ENCODE measurements at places on chromosomes 1 and 21.

- no peak for DNase-seq
Measured at GRCh38 chr1:117795190-117795589, 134.2 kb downstream of the GDAP2 start.

GRCh38 chr1:15457585-15457984 is 1.1 kb downstream of the CELA2A start:
- DNase-seq, result no peak

DNA sequence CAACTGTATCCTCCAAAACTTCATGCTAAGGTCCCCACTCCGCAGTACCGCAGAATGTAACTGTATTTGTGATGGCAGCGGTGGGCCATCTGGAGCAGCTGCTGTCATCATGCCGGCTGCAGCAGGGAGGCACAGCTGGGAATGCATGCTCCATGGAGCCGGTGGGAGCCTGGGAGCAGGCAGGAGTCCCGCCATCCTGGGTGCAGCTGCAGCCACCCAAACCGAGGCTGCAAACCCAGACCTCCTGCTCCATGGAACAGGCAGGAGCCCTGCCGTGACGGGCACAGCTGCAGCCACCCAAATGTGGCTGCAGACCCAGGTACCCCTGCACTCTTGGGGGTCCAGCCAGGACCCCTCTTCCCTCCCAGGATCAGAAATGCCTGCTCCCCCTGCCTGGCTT is 80.3 kb downstream of the SCMH1 start:
- no peak for DNase-seq

DNA sequence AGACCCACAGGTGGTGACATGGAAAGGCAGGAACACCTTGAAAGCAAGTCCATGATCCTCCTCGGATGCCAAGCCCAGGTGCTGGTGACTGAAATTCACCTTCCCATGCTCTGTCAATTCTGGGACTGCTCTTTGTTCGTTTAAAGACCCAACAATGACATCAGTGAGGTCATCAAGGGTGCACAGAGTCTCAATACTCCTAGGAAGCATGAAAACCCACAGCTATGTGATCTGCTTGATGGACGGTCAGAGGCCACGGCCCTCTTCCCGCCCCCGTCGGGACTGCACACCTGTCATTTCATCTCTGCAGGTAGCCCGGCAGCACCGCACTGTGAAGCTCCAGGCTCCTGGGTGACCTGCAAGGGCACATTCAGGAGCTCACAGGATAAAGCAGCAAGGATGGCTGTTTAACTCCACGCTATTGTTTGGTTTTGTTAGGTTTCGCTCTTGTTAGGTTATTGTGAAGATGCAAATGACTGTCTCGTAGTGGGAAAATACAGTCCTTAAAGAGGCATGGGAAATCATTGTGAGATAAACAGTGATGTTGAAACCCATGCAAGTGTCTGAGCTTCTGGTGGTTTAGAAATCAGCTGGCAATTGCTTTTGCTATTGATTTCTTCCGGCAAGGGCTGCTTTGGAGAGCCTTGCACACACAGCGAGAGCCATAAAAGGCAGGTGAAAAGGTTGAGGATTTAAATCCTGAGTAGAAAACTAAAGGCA is 124.8 kb upstream of the AJAP1 start:
- DNase-seq, result no peak

DNA sequence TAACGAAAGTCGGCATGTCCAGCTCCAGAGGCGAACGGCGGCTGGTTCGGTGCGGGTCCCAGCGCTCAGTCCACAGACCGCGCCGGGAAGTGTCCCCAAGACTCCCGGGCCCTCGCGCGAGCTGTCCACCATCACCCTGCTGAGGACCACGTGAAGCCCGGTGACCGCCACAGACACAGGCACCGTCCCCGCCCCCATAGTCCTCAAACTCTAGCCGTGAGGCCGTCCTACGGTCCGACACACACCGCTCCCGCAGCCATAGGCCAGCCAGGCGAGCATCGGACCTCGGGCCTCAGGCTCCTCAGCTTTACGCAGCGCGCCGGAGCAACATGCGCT is 535 bp downstream of the SETD4 start:
- no peak for DNase-seq

GRCh38 chr1:214295934-214296333 is 15.0 kb downstream of the SMYD2 start:
- no peak for DNase-seq

DNA sequence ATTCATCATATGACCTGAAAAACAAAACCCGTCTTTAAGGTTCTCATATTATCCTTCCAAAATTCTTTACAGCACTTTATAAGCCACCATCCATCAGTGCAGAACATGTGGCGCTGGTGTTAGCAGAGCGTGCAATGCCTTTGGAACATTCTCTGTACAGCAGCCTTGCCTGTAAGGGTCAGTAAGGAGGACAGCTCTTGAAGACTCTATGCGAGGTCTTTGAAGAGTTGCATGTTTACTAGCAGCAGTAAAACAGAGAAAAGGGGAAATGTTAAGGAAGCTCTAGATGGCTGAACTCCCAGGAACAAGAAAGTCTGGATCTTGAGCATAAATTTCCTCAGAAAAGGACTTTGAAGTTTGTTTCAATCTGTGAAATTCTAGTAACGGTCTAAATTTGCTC is 365.6 kb downstream of the DUSP10 start:
- DNase-seq, result no peak

DNA sequence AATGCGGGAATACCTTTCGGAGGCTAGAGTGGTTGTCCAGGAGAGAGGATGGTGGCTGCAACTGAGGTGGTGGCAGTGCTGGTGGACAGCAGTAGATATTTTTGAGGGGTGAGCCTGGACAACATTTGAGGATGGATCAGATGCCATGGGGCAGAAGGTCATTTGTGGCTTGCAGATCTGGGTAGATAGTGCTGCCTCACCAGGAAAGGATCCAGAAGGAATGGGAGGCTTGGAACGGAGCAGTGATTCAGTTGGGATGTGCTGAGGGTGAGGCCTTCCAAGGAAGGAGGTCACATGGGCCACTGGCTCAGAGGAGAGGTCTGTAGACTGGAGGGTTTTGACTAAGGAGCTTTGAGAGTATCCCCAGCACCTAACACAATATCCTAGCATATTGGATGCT is 110.8 kb upstream of the KAZN start:
- DNase-seq, result no peak

DNA sequence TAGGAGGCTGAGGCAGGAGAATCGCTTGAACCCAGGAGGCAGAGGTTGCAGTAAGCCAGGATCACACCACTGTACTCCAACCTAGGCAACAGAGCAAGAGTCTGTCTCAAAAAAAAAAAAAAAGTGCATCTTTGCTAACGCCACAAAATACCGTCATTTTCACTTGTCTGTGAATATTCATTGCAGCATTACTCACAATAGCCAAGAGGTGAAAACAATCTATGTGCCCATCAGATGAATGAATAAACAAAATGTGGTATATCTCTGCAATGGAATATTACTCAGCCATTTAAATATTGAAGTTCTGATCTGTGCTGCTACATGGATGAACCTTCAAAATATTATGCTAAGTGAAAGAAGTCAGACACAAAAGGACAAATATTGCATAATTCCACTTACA is 7.9 kb upstream of the TIAM1 start:
- no peak for DNase-seq

DNA sequence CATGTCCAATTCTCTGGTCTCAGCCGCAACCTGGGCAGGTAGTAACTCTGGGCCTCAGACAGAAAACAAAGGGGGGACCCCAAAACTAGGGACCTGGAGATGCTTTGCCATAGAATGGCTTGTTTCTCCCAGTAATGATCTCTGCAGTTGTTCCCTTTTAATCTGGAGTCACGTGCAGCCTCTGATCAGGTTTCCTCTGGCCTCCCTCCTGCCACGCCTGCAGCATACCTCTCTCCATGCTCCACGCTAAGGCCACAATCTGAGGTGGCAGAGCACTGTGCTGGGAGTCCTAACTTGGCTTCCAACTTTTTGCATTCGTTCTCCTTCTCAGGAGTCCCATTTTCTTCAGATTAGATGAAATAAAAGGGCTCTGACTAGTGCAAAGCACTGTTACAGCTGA is 1.9 kb downstream of the PABPC4 start:
- peak; percentile 19 for DNase-seq

GRCh38 chr1:65704318-65704717 is 88.4 kb upstream of the PDE4B start:
- no peak for DNase-seq

DNA sequence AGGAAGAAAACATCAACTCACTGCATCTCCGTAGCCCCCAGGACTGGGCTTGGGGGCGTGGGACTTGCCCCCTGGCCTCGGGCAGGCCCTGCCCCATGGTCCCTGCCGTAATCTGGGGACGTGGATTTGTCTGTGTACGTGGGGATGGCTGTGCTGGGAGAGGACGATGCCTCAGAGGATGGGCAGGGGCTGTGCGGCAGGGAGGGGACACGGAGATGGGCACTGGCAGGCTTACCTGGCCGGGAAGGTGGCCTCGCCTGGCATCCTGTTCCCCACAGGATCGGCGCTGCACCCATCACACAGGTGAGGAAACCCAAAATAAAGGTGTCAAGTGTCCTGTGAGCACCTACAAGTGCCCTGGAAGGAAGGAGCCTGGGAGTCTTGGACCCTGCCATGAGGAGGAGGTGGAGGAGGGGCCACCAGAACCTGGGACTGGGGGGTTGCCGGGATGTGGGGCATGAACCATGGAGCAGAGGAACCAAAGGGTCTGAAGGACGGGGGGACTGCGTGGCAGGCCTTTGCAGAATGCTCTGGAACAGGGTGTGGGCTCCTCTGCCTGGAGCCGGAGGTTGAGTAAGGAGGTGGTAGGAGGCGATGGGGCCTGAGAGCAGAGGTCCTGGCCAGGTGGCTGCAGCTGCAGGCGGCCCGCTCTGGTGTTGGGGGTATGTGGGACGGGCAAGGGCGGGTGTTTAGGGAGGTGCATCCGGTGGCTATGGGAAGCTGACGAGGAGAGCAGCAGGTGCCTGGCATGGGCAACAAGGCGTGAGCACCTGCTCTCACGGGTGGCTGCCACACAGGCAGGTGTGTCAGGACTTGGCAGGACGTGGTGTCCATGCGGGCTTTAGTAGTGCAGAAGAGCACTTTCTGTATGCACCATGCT is 27.8 kb upstream of the LRRC3 start:
- DNase-seq, result no peak

- no peak for DNase-seq
Measured at GRCh38 chr1:169318536-169319244, 48.9 kb downstream of the NME7 start.

DNA sequence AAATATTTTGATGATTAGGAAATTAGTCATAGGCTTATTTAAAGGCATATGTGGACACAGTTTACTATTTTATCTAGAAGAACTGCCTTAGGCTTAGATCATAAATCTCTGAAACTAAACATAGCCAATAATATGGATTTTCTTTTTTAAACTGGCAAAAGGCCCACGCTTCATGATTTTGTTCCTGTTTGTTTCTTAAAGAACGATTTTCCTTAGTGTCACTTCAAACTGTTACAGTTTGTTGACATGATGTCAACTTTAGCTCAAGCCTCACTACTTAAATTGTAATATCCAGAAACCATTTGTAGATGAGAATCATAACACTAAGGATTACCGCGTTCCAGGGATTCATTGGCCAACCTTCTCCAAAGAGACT is 322.6 kb downstream of the HHIPL2 start:
- no peak for DNase-seq

- no peak for DNase-seq
Measured at GRCh38 chr1:14599800-14600199, 1.3 kb downstream of the KAZN start.

- DNase-seq, result no peak
Measured at GRCh38 chr1:230335861-230336522, 90.1 kb downstream of the PGBD5 start.

- DNase-seq, result no peak
Measured at GRCh38 chr1:19858893-19859292, 23.3 kb upstream of the OTUD3 start.

DNA sequence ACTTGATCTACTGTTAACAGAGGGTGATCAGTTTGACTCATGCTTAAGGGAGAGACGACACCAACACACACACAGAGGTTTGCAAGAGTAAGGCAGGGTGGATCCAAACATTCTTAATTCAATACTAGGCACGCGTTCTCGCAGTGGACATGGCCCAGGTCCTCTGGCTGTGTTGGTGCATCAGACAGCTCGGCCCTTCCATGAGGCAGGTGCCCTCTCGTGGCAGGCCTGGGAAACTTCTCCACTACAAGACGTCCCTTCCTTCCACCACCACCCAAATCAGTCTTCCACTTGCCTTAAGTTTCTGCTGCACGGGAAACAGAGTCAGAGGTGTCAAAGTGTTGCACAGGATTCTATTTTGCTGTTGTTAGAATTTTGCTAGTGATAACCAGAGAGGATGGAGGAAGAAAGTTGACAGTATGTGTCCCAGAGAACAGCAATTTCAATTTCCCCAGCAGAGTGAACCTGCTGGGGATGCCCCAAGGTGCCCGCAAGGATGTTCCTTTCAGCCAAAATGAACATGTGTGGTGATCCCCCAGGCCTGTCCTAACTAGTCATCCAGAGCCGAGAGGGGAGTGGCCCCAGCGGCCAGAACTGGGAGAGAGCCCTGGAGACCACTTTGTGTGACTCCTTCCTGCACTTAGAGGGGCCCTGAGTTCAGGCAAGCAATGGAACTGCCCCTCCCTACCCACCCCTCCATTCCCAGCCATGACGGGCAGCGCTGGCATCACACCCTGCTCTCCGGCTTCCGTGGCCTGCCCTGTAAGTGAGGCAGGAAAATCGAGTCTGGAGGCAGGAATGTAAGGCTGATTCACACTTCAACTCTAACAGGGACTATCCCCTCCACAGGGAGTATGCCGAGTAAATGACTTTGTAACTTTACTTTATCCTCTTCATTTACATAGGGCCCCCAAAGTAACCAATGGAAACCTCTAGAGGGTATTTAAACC is 34.8 kb downstream of the MX1 start:
- no peak for DNase-seq

DNA sequence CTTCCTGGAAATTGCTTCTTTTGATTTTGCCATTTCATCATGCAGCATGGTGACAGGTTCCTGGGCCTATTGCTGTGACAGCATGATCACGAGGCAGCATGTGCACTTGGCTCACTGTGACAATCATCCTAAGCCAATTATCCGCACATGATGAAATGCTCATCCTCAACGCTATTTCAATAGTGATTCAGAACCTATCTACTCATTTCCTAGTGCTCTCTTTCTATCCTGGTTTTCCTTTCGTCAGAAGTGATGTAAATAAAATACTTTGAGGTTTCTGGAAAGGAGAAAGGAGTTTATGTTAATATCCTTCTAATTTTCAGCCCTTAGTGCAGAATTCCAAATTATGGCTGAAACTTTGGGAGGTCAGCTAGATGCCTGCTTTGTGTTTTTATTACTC is 110.6 kb upstream of the ADAMTS5 start:
- DNase-seq, result no peak

GRCh38 chr1:183023601-183024316 is 539 bp downstream of the LAMC1 start:
- DNase-seq, result no peak

GRCh38 chr1:113874012-113874879 is 2.7 kb upstream of the PTPN22 start:
- peak; percentile 33 for DNase-seq

- no peak for DNase-seq
Measured at GRCh38 chr21:39386194-39386593, 37.3 kb upstream of the HMGN1 start.

DNA sequence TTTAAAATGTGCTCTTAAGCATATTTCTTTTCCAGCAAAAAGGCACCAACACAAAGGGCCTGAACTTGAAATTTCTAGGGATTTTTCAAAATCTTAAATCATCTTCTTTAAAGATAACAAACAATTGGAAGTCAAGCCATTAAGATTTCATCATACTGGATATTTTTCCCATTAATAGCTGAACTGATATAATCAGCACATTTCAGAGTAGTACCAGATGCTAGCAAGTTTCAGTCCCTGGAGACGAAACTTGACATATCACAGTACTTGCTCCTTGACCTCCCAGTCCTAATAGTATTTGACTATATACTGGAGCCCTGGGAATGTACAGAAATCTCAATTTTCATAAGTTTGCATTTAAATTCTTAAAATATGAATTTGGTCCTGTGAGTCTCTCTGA is 10.2 kb upstream of the CDC7 start:
- DNase-seq, result no peak
